DMS79 (cell line): ENCODE measurements at places on chromosomes 3 and 15.

- no peak for DNase-seq
Observed at GRCh38 chr3:159645874-159646273, 342.8 kb upstream of the IL12A start.

DNA sequence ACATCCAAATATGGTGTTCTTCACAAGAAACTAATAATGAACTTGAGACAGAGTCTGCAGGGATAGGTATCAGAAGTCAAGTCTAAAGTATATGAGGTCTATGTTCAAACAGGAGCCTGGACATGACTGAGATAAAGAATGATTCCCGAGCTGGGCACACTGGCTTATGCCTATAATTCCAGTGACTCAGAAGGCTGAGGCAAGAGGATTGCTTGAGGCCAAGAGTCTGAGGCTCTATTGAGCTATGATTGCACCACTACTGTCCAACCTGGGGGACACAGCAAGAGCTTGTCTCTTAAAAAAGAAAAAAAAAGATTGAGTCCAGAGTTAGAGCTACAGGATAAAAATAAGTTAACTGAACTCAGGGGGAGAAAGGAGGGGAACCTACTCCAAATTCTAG lies 246.5 kb downstream of the LRRN1 start:
- DNase-seq, result no peak

DNA sequence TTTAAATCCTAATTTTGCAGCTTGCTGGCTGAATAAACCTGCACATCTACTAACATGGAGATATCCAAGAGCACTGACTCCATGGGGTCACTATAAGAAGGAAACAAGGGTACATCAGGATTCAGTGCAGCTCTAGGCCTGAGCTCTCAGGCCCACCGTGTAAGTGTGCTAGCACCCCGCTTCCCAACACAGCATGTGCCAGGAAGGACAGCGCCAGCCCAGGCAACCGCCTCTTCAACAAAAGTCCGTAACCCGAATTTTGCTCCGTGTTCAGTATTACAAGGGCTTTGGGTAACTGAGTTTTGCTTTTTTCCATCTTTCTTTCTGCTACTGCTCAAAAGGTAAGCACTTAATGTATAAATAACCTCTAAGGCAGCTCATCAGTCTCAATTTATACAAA lies 89.8 kb downstream of the LRIG1 start:
- DNase-seq, result no peak

GRCh38 chr3:95721938-95722337 lies 1092.5 kb upstream of the EPHA6 start:
- no peak for DNase-seq

DNA sequence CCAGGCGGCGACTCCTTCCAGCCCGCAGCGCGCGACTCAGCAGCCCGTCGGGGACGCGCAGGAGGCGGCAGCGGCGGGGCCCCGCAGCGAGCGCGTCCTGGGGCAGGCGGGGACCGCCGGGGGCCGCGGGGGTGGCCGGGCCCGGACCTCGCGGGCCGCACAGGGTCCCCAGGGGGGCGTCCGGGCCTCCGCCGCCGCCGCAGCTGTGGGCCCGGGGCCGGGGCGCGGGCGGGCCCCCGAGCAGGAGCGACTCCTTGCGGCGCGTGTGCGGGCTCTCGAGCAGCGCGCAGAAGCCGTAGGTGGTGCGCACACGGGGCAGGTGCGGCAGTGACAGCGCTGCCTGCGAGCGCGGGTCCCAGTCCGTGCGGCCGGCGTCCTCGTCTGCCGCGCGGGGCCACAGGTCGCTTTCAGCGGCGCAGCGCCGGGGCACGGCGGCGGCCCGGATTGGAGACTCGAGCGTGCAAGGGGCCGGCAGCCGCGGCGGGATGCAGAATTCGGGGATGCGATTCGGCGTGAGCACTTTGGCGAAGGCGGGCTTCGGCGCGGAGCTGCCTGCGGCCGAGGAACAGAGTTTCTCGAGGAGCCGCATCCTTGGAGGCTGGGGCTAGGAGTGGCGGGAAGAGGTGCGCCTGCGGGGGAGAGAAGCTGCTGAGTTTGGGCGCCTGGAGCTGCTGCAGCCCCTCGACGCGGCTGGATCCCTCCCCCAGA lies 535 bp downstream of the C2CD4B start:
- no peak for DNase-seq

DNA sequence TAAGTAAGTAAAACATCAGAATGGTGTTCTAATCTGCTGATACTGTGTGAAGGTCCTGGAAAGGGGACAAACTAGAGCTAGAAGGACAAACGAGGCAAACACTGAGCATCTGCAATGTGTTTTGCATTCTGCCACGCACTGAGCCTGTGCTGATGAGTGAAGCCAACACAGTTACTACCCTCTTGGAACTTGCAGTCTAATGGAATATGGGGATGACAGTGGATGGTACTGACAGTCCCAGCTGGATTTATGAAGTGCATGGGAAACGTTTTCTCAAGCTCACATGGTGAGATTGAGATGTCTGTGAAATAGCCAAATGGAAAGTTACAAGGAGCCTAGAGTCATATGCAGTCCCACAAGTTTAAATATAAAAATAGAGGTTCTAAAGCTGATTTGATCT lies 86.6 kb downstream of the FOXB1 start:
- no peak for DNase-seq

- no peak for DNase-seq
Observed at GRCh38 chr3:114033721-114034120, 22.6 kb downstream of the CCDC191 start.
